ENCODE measurements at places on chromosomes 2 and 18.

- DNase-seq: no peak
Observed at GRCh38 chr2:207549145-207549544, 19.4 kb downstream of the CREB1 start.

GRCh38 chr2:20662308-20662937 is 4.5 kb upstream of the GDF7 start:
- no peak for DNase-seq

- no peak for DNase-seq
Observed at GRCh38 chr2:103169861-103170260, 408.0 kb downstream of the TMEM182 start.

- no peak for DNase-seq
Observed at GRCh38 chr2:234290671-234291070, 206.2 kb downstream of the ARL4C start.

DNA sequence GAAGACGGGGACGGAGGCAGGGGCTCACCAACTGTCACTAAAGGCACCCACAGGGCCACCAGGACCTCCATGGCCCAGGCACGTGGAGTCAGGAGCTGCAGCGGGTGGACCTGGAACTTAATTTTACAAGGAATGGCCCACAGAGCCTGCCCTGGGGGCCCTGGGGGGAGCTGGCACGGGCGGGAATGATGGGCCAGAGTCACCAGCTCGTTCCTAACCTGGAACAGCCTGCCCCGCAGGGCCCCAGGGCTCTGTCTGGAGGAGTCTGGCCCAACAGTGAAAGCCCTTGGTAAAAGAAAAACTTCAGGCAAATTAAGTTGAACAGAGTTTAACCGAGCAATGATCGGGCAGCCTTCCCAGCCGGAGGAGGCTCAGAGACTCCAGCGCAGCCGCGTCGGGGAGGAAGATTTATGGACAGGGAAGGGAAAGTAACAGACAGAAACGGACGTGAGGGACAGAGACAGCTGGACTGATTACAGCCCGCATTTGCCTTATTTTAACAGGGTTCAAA is 118.4 kb upstream of the TMEM18 start:
- no peak for DNase-seq

DNA sequence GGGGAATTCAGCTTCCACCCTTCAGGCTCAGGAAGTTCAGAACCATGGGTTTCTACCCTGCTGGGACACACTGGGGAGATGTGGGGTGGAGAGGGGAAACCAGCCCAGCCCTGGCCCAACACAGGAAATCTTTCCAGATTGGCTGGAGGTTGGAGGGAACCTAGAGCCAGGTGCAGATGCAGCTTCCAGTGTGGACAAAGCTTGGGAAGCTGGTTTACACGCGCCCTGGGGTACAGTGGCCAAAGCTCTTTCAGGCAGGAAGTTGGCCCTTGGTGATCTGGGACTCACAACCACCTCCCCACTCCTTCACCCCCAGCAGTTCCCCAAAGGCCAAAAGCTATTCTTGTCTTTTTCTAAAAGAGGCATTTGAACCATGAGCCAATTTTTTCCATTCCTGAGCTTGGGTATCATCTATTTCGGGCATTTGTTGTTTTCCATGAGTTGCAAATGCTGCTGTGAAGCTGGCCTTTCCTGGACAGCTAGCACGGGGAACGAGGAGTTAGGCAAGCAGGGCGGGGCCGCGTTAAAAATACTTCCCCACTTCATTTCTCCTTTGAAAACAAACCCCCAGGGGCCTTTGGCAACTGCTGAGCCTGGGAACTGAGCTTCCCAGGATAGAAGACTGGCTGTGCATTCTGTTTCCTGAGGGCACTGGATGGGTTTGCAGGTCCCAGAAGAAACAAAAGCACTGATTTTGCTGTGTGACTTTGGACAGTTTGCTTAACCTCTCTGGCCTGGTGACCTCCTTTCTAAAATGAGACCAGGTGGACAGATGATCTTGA is 3.1 kb upstream of the ARID5A start:
- DNase-seq: no peak

GRCh38 chr2:126756125-126756524 is 100.2 kb downstream of the GYPC start:
- no peak for DNase-seq

- no peak for DNase-seq
Observed at GRCh38 chr2:220574038-220574437, 946.6 kb downstream of the SLC4A3 start.

- DNase-seq: peak; percentile 57
Observed at GRCh38 chr2:1541819-1542475, 128.7 kb downstream of the TPO start.

GRCh38 chr2:206970589-206971360 is 31.5 kb downstream of the CPO start:
- no peak for DNase-seq

- DNase-seq: peak; percentile 75
Observed at GRCh38 chr2:128309280-128310093, 9.2 kb downstream of the HS6ST1 start.

DNA sequence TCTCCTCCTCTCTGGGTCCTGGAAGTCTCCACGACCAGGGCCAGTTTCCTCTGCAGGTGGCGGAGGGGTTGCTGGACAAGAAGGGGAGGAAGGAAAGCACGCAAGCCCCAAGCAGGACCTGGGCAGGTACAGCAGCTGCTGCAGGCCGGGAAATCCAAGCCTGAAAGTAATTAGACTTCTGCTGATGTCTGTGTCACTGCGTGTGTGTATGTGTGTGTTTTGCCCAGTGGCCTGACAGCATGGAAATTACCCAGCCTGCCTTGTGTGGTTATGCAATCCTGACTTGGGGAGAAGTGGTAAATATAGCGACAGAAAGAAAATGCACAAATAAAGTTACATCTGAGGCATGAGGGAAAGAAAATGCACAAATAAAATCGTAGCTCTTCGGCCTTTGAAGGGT is 121.8 kb upstream of the ZBTB14 start:
- peak; percentile 6 for DNase-seq

- DNase-seq: no peak
Observed at GRCh38 chr2:146477383-146477782, 1367.4 kb upstream of the ACVR2A start.

- no peak for DNase-seq
Observed at GRCh38 chr2:168424971-168425370, 31.1 kb upstream of the CERS6 start.

GRCh38 chr2:84851876-84852275 is 29.0 kb downstream of the TRABD2A start:
- no peak for DNase-seq

DNA sequence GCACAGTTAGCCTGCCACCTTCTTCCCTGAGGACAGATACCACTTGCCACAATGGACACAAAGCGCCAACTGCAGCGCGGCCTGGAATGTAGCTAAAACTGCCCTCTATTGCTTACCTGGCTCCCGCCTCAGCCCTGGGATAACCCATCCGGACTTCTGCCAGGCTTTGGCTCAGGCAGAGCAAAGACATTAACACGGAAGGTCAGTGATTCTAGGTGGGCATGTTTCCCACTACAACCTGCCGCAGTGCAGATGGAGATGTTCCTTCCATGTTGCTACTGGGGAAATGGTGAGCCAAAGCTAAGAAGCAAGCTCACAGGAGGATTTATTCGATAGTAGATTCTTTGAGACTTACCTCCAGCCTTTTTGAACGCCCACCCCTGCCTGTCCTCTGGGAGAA is 74.8 kb downstream of the XDH start:
- no peak for DNase-seq

- DNase-seq: peak; percentile 95
Observed at GRCh38 chr18:50967714-50968661, at the start of gene ELAC1. ELAC1 (plus strand) TSS chr18:50968040; CDS start chr18:50974405, 6,365 bp downstream.

DNA sequence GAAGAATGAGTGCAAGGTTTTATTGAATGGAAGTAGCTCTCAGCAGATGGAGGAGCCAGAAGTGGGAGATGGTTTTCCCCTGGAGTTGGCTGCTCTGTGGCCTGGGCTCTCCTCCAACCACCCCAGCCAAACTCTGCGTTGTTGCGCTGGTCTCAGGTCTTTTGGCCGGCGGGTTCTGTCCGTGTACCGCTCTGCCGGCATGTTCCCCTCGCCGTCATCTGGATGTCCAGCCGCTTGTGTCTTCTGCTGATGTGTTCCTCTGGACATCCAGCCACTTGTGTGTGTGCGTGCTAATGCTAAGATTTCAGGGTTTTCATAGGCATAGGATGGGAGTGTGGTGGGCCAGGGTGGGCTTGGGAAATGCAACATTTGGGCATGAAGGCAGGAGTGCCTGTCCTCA is 1311.3 kb upstream of the TMEFF2 start:
- no peak for DNase-seq

DNA sequence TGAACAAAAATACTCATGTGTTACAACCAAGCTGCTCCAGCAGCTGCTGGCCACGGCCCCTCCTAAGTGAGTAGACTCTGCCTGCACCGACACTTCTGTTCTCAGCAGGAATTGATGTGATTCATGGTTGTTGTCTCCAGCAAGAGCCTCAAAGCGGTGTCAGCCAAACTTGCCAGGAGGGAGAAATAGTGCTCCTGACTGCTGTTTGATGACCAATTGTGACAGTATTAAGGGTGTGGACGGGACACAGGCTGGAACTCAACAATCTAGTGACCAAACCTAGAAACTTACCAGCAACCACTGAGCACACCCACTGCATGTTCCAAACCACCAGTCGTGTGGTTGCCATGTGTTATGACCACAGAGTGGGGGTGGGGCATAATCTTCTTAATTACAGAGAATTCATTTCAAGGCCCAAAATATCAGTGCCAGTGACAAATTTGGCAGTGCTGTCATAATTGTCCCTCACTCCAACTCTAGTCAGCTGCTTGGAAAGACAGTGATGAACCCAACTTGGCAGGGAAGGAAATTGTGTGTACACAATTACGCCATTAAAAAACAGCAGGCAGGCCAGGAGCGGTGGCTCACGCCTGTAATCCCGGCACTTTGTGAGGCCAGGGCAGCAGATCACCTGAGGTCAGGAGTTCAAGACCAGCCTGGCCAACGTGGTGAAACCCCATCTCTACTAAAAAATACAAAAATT is 30.4 kb downstream of the FBLN7 start:
- DNase-seq: no peak

- DNase-seq: peak; percentile 69
Observed at GRCh38 chr2:84486441-84487115, 27.5 kb upstream of the SUCLG1 start.
